ENCODE measurements at places on chromosomes 3 and 15.

- DNase-seq = no peak
Measured at GRCh38 chr15:35293353-35294130, 208.4 kb upstream of the NANOGP8 start.

GRCh38 chr3:53733446-53733845 lies 112.8 kb downstream of the CHDH start:
- no peak for DNase-seq

DNA sequence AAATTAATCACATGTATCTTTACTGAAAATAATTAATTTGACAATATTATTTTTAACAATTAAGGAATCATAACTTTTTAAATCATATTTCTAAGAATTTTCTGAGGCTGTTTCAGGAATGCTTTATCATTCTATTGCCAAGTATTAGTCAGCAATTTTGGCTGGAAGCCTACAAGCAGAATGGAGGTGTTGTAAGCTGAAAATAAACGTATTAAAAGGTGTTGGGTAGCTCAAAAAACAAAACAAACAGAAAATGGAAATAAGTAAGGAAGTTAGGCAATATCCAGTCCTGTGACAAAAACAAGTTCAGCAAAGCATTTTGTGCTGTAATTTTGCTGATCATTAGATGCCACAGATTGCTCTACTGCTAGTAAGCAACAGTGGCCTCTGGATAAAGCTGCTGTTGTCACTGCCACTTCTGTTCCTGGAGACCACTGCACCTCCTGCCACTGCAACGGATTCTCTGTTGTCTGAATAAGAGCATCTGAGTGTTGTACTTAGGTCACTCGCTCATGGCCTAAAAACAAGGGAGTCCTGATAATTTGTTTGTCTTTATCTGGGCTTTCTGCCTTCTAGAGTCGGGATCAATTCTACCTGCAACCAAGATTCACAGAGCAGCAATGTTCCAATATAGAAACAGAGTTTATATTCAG lies 63.5 kb upstream of the SLITRK3 start:
- peak; percentile 31 for DNase-seq

DNA sequence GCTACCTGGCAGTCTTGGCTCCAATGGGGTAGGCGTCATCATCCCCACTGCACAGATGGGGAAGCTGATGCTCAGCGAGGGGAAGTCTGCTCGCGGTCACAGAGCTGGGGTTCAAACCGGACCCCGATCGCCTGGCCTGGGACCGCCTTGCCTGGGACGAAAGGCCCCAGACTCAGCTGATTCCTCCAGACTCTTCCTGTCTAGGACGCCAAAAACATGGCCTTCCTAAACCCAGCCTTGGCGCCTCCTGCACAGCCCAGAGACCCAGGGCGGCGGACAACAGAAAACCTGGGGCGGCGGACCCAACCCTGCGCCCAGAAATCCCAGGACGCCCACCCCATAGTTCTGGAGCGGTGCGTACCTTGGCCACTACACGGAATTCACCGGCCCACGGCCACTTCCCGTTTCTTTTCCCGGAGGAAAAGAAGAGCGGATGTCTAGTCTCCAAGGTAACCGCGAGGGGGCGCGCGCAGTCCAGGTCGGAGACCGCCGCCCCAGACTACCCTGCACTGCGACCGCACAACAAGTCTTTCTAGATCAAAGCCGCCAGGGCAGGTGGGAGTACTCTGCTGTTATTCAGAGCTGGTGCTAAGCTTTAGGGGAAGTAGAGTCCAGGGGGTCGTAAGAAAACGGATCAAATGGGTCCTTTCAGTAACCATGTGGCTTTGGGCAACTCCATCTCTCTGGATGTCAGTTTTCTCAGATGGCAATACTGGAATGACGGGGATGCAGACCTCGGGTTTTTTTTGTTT lies 4.9 kb upstream of the IL17RD start:
- no peak for DNase-seq

- no peak for DNase-seq
Measured at GRCh38 chr3:129231331-129232119, 17.9 kb upstream of the COPG1 start.

GRCh38 chr3:127999509-128000106 lies 52.6 kb upstream of the SEC61A1 start:
- DNase-seq = no peak

GRCh38 chr3:26118165-26118564 lies 328.3 kb downstream of the OXSM start:
- no peak for DNase-seq

- peak; percentile 27 for DNase-seq
Measured at GRCh38 chr3:172221547-172221946, 182.2 kb downstream of the FNDC3B start.

DNA sequence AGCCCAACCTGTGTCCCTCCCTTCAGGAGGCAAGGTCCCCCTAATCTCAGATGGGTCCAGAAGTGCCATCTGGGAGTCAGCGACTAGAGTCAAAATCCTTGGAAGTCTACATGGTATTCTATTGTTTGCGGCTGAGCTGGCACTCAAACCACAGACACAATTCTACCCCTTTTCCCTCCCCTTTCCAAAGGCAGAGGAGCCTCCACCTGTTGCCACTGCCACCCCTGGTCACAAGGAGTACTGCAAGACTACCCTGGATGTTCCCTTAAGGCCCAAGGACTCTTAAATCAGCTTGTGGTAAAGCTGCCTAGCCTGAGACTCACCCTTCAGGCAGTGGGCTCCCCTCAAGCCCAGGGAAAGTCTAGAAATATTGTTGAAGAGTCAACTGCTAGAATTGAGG lies 4.3 kb upstream of the OR5H6 start:
- DNase-seq = no peak

GRCh38 chr3:69510481-69511030 lies 124.7 kb upstream of the FRMD4B start:
- no peak for DNase-seq

GRCh38 chr3:72160351-72160750 lies 375.4 kb upstream of the PROK2 start:
- DNase-seq = no peak

- DNase-seq = no peak
Measured at GRCh38 chr3:105938101-105938500, 69.3 kb upstream of the CBLB start.

GRCh38 chr3:196624907-196625306 lies 14.6 kb upstream of the NRROS start:
- DNase-seq = no peak

DNA sequence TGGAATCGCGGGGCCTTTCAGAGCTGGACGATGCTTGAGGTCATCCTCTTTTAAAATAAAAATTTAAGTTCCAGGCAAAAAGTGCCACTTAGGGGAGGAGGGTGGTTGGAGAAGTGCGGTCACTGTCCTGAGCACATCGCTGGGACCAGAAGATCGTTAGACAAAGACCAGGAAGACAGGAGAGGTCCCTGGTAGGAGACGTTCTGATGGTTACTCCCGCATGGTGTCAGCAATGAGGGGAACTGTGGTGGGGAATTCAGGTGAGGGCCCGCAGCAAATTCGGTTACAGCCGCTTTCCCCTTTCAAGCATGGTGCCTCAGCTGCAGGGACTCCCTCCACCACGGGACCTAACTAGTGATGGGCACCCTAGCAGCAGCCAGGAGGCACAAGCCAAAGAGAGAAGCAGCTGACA lies 1.0 kb upstream of the ISY1 start:
- DNase-seq = no peak

DNA sequence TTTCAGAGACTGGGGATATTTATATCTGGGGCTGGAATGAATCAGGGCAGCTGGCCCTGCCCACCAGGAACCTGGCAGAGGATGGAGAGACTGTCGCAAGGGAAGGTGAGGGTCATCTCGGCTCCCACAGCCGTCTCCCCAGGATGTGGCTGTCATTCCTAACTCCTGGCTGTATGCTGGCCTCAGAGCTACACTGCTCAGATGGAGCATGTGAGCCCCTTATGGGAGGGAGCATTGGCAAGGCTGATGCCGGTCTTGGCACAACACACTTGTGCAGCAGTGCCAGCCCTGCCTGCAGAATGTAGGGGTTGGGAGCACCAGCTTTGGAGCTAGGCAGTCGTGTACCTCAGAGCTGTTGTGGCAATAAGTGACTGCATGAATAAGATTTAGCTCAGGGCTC lies 5.2 kb downstream of the RCCD1 start:
- no peak for DNase-seq

DNA sequence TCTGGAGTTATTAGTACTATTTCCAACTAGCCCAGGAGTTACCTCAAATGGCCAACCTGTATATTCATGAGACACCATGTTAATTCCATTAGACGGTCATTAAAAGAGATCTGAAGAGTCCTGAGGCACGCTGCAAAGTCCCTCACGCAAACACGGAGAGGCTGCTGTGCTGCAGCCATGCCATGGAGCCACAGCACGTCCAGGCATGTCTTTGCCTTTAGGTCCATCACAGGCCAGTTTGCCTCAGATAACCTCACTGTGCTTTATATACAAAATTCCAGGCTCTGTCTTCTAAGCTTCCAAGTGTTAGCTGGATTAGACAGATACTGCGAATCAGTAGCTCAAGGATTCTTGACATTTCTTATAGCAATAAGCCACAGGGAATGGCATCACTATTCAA lies 9.8 kb upstream of the PLAAT1 start:
- DNase-seq = no peak

- no peak for DNase-seq
Measured at GRCh38 chr15:93146601-93147000, 57.6 kb upstream of the RGMA start.

- DNase-seq = no peak
Measured at GRCh38 chr3:101120039-101120438, 126.8 kb upstream of the ABI3BP start.

GRCh38 chr3:13494463-13495350 lies 14.6 kb downstream of the HDAC11 start:
- no peak for DNase-seq

GRCh38 chr3:61899700-61900462 lies 338.5 kb downstream of the PTPRG start:
- DNase-seq = no peak

DNA sequence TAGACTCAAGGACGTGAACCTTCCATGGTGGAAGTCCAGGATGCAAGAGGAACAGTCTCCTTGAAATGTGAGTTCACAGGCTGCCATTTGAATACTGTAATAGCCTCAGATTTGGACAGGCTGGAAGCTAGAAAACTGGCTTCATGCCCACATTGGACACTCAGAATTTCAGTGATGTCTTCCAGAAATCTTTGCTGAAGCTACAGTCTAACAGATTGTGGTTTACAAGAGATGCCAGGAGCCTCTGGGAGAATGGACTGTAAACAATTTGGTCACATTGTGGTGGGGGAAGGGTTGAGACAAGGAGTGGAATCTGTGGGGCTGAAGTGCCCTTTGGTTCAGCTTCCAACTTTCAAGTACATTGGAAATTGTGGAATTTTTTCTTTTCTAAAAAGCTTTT lies 252.0 kb upstream of the PROK2 start:
- DNase-seq = no peak

- DNase-seq = no peak
Measured at GRCh38 chr3:99863588-99863987, 45.9 kb downstream of the CMSS1 start.

- no peak for DNase-seq
Measured at GRCh38 chr3:186254676-186255650, 107.1 kb downstream of the DGKG start.

GRCh38 chr3:185924375-185924774 lies 13.4 kb downstream of the TRA2B start:
- DNase-seq = no peak

- DNase-seq = peak; percentile 71
Measured at GRCh38 chr3:122668930-122669730, 11.5 kb upstream of the PARP14 start.

DNA sequence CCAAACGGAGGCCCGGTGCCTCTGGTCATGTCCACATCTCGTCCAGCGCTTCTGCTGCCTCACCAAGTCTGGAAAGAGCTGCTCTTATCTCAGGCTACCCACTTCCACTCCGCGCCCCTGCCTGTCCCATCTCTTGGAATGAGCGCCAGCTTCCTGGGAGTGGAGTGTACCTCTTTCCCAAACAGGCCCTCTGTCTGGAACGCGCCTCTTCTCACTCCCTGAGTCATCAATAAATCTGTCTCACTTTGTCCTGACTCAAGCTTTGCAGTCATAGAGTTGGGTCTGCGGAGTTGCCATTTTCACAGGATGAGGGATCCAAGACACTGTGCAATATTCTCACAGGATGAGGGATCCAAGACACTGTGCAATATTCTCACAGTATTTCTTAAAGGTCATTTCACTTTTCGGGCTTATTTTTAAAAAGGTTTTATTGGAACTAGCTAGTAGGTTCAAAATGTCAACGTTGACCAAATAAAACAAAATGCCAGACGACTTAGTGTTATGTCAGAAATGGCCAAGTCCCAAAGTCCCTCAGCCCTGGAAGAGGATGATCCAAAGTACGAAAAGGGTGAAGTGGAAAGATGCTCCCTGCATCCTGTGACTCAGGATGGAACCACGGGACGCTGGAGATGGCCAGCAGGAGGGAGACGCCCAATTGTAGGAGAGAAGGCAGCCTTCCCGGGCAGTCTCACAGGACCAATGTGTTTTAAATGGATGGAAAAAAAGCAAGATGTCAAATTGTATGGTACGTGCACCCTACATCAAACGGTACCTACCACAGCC lies 81.1 kb downstream of the CHSY1 start:
- no peak for DNase-seq

- no peak for DNase-seq
Measured at GRCh38 chr15:65373163-65373651, 4.6 kb downstream of the IGDCC3 start.

DNA sequence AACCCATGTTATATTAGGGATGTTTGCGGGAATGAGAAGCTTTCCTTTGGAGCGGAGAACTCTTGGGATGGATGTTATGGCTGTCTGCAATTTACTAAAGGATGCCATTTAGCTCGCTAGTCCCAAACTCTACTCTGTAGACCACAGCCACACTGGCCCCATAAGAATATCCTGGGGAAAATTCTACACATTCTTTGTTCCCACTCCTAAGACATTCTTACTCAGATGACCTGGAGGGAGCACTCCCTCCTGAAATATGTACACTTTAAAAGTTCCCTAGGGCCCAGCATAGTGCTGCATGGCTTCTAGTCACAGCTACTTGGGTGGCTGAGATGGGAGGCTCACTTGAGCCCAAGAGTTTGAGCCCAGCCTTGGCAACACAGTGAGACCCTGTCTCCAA lies 288.7 kb upstream of the RORA start:
- no peak for DNase-seq

DNA sequence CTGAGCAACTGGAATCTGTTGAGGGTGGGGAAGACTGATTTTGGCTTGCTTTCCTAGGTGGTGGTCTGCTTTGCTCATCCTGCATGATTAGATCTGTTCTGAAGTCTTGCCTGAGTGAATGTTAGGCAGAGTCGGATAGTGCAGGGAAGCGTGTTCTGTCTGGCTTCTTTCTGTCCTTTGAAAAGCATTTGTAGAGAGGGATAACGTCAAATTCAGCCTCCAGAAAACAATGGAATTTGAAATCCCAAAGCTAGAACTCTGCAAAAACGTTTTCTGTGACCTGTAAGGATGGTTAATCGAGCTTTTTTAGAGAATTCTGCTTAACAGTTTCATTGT lies 1.4 kb downstream of the GLCE start:
- no peak for DNase-seq

- DNase-seq = no peak
Measured at GRCh38 chr3:149267565-149267964, 45.9 kb upstream of the CP start.

GRCh38 chr15:64845831-64846595 lies 4.3 kb downstream of the PLEKHO2 start:
- DNase-seq = no peak
